GM19239 (cell line): ENCODE measurements at places on chromosomes 11 and 22.

- no peak for DNase-seq
Measured at GRCh38 chr11:107840129-107840484, 18.5 kb downstream of the SLC35F2 start.

DNA sequence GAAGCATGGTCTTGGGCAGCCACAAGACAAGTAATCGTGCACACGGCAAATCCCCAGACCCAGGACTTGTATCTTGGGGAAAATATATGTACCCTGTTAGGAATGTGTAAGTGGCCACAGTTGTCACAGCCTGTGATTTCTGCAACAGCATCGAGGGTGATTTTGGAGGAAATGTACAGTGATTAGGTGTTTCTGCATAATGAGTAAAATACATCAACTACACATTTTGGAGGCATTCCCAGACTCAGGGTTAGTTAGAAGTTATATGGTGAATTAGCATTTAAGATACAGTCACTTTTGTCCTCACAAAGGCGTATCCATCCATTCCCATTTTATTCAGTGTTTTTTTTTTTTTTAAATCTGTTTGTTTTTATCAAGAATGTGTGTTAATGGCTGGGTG lies 28.4 kb downstream of the SUSD2 start:
- no peak for DNase-seq

DNA sequence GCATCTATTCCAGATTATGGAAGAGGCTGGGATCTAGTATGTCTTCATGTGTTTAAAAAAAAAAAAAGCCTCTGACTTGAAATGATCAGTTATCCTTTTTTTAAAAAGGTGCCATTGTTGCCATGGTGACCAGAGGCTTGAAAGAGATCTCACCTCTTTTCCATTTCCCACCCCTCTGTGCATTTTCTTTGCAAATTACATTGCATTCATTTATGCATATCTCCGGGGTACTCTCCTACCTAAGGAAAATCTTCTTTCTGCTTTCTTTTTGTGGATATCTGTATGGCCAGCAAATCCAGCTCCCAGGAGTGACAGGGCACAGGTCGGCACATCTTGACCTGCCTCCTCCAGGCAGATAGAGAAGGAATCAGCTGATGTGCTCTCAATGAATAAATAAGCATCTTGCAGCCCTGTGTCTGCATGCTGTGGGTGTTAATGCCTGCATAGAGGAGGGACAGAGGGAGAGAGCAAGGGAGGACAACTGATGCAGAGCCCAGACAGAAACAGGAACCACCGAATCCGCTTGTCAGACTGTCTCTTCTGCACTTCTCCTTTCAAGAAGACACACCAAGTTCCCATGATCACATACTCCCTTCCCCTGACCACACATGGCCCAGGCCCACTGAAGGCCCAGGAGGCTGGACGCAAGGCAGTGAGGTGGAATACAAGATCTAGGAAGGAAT lies 50.9 kb downstream of the CWC15 start:
- DNase-seq: no peak

GRCh38 chr11:94806014-94806413 lies 37.9 kb downstream of the AMOTL1 start:
- DNase-seq: no peak

DNA sequence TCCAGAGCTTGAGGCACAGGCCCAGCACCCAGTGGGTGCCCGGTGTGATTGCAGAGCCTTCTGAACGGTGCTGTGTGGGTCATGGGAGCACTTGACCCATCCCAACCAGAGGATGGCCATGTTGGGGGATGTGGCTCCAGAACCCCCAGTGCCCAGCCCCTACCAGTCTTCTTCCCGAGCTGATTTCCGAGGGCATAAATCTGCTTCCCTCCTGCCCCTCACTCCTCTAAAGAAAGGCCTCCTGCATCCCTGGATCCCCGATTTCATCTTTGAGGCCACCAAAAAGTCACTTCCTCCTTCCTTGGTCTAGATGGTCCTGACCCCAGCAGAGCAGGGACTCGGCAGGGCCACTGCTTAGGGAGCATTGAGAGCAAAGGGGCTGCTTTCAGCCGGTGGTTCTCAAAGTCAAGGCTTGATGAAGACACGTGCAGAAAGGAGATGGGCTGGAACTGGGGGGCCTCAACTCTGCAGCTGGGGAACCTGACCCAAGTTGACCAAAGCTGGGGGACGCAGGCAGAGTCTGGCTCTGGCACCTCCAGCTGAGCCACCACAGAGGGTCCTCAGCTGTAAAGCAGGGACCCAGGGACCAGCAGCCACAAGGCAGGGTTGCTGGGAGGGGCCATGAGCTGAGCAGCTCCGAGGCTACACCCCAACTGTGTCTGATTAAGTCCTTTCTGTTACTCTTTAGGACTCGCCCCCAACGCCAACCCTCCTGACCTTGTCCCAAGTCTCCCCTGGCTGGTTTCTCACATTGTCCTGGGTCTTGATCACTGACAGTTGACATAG lies 56.6 kb downstream of the LINC01488 start:
- no peak for DNase-seq

DNA sequence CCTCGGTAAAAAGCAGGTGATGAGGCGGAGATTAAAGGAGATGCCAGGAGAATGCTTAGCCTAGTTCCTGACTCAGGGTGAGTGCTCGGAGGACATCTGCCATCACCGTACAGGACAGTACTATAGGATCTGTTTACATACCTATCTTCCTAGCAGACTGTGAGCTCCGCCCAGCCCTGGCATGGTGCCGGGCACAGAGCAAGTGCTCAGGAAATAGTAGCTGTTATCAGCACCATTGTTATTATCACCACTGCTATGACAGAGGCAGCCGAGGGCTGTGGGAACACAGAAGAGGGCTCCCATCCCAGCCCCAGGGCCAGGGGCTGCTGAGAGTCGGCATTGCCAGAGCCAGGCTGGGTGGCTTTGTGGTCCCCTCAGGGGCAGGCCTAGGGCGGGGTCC lies 642 bp upstream of the SEPTIN3 start:
- DNase-seq: no peak

GRCh38 chr11:914204-914603 lies 3.6 kb upstream of the CHID1 start:
- DNase-seq: no peak

DNA sequence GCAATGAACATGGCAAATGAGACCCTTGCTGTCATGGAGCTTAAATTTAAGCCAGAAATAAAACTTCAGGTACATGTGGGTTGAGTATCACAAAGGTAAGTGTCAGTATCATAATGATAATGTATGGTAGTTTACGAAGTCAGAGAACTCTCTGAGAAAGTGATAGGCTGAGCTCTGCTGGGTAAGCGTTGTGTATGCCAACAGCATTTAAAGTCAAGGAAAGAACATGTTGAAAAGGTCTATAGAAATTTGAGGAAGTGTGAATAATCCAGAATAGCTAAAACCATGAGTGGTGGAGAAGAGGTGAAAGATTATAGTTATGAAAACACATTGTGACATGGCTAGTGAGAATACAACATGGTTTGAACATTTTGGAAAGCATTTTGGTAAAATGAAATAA lies 17.4 kb upstream of the CTSC start:
- DNase-seq: no peak

DNA sequence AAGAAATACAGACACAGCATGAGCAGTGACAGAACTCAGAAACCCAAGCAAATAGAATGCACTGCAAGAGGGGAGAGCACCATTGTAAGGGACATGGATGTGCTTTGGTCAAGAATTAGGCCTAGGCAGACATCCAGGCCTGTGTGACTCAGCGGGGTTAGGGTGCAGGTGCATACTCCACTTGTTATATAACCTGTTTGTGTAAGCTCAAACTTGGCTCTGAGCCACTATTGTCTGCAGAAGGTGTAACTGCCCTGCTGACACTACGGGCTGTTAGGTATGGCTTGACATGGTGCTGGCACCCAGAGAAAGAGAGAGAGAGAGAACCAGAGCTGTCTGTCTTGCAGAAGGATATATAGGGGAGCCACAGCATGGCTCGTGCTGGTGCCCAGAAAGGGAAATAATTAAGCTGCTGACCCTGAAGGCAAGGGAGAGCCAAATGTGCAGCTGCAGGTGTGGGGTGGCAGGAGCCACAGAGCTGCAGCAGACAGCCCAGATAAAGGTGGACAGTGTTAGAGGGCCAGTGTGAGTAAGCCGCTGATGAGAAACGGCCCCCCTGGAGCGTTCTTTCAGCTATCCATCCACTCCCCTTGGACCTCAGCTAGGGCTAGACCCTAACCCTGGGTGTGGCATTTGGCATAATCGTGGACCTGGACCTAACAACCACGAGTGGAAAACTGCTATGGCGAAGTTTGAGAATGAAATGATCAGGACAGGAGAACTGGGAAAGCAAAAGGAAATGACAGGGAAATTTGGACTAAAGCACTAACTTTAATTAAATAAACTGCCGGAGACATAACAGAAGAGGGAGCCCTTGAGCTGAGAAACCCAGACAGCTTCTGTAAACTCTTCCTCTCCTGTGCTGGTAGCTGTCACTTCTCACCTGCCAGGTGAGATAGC lies 253.0 kb upstream of the CCDC179 start:
- peak; percentile 25 for DNase-seq

DNA sequence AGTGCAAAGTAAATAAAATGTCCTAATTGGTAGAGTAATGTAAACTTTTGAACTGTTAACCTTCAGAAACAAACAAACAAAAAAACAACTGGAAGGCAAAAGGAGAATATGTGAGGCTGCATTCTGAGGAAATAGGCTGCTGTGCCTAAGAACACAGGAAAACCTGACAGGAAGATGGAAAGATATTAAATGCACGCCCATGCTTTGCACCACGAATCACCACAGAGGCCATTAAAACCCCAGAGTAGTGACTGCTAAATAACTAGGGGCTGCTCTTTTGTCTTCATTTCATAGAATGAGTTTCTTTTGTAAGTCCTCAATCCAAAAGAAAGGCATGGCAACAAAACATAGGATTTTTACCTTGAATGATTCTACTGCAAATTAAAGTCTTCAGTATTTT lies 436.0 kb downstream of the RAB38 start:
- DNase-seq: no peak

DNA sequence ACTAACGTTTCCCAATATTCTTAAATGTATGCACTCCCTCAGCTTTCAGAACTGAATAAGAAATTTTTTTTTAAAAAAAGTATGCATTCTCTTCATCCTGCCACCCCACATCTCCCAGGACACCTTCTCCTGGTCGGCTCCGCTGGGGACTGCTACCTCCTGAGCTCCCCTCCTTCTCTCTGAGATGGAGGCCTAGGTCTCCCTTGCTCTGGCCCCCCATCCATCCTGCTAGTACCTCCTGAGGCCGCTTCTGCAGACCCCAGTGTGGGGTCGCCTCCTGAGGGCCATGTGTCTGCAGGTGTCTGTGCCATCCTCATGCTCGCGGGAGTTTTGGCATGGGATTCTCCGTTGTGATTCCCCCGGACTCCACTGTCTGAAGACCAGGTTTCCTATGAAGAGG lies 27.8 kb downstream of the FAM118A start:
- no peak for DNase-seq

GRCh38 chr22:43085658-43086606 lies 3.3 kb downstream of the TTLL1 start:
- peak; percentile 56 for DNase-seq

- DNase-seq: peak; percentile 92
Measured at GRCh38 chr11:119666463-119667131, 62.4 kb downstream of the NECTIN1 start.

DNA sequence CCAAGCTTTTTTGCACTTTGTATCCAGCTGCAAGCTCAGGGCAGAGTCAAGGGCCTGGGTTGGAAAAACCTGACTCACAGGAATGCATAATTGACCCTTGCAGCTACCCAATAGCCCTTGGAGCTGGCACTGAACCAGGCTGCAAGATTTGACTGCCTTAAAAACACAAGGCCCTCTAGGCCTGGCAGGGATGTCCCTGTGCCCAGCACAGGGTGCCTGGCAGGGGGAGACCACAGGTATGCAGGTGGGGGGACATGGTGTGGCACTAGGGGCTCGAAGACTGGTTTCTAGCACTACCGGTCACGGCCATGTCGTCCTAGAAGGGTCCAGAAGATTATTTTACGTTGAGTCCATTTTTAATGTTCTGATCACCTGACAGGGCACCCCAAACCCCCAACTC lies 30.2 kb downstream of the SBF1 start:
- no peak for DNase-seq
